Osteocyte (in vitro differentiated cells): ENCODE measurements at places on chromosomes 7 and 10. TPM values are rescaled to one million over a fixed set of nuclear protein-coding genes. Genes with fewer than 3 reads are reported as not detected.
A peak's percentile ranks its signal among the peaks of the same experiment; 100 is the strongest.

The GPR26 gene
- not detected in 2 replicates for total RNA-seq

The C10orf67 gene
- not detected in 2 replicates for total RNA-seq

The CLCN1 gene
- not detected in 2 replicates for total RNA-seq

The GIMAP2 gene
- total RNA-seq: not detected in 2 replicates

DNA sequence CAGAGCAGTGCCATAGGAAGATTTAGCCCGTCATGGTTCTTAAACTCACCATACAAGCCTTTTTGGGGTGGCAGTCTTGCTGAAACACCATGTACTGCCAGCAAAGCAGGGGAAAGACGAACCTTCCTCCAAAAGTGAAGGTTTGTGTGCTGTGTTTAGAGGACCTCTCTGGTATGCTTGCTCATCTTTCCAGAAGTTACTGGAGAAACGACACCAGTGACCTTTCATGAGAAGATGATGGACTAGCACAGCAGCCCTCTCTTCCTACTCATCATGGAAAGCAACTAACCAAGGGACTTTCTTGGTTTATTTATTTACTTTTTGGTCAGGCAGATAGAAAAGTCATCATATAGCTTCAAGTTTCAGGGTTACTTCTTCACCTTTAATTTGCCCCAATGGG is 247.4 kb downstream of the PTEN start:
- no peak for DNase-seq
- H3K4me1 ChIP-seq: peaks cover 8% of the 10 kb centered on the region
- no peaks in the 10 kb centered on the region for H3K36me3 ChIP-seq

GRCh38 chr10:104337985-104338735 is at the start of gene ITPRIP:
TSS of gene ITPRIP (minus strand) at chr10:104338465. CDS start at chr10:104316051, 22,414 bp downstream.
- H3K4me3 ChIP-seq: peak within 1 kb of the TSS; percentile 97
- H3K27ac ChIP-seq: peak within 1 kb of the TSS; percentile 100
- no peaks in the 10 kb centered on the region for H3K27me3 ChIP-seq

DNA sequence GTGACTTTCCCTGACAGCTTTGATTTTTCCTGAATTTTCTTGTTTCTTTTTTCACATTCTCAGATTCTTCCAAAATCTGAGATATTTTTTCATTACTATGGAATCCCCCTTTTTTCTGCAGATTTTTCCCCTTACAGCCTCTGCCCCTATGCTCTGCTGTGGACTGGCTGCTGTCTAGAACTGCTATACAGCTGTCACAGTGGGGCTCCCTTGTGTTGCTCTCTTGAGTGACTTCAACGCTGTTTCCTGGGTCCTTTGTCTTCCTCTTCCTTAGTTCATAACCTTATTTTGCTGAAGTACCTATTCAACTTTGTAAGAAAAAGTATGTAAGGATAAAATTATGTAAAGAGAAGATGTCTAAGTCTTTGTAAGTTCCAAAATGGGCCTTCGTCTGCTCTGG is 234.1 kb upstream of the YAE1 start:
- no peak for DNase-seq
- peaks cover 7% of the 10 kb centered on the region for H3K4me1 ChIP-seq
- no peak overlapping the region for H3K27ac ChIP-seq
- H3K4me3 ChIP-seq: no peak overlapping the region
- no peaks in the 10 kb centered on the region for H3K36me3 ChIP-seq

- H3K4me3 ChIP-seq: peak overlapping the region; percentile 22
- peak overlapping the region; percentile 27 for H3K27ac ChIP-seq
- H3K4me1 ChIP-seq: peaks cover 95% of the 10 kb centered on the region
These were observed 9.7 kb downstream of the ZMIZ1 start for GRCh38 chr10:79078367-79079053.

- no peak for DNase-seq
- H3K36me3 ChIP-seq: no peaks in the 10 kb centered on the region
- H3K4me3 ChIP-seq: no peak overlapping the region
- no peaks in the 10 kb centered on the region for H3K27me3 ChIP-seq
These were observed 49.5 kb upstream of the SLC29A3 start for GRCh38 chr10:71269301-71270288.

GRCh38 chr10:102247734-102248133 is 2.4 kb downstream of the GBF1 start:
- H3K4me1 ChIP-seq: peaks cover 39% of the 10 kb centered on the region
- DNase-seq: no peak
- no peaks in the 10 kb centered on the region for H3K27me3 ChIP-seq
- H3K27ac ChIP-seq: no peak overlapping the region
- H3K4me3 ChIP-seq: peak overlapping the region; percentile 98
- H3K36me3 ChIP-seq: peaks cover 3% of the 10 kb centered on the region

DNA sequence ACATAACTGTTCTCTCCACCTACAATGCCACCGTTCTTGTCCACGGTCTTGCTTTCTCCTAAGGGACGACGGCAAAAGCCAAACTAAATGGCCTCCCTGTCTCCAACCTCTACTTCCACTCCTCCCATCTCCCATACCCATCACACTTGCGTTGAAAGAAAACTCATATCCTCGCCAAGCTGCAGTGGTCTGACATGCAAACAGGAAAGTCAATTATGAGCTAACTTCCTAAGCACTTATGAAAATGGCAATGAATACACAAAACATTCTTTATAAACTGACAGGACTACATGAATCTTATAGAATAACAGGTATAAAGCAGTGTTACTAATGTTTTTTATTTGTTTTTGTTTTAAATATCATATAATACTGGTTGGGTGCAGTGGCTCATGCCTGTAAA is 46.4 kb downstream of the TYW1B start:
- H3K27ac ChIP-seq: no peak overlapping the region
- H3K36me3 ChIP-seq: no peaks in the 10 kb centered on the region
- no peak overlapping the region for H3K4me3 ChIP-seq
- no peak for DNase-seq
- H3K27me3 ChIP-seq: no peaks in the 10 kb centered on the region

DNA sequence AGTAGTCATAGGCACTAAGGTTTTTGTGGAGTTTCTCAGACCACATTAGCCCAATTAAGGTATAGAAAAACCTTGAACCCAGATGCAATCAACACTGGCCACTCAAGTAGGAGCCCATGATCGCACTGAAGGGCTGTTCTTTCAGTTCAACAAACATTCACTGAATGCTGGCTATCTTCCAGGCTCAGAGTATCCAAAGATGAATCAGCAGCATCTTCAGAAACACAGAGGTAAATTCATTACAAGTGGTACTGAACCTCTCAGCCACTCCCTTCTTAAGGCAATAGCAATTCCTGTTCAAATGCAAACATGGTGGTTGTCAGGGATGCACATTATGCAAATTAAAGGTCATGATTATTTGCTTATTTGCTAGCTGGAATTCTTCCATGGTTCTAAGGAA is 17.1 kb downstream of the KCNK18 start:
- peaks cover 9% of the 10 kb centered on the region for H3K4me1 ChIP-seq
- no peak overlapping the region for H3K27ac ChIP-seq
- peaks cover 53% of the 10 kb centered on the region for H3K27me3 ChIP-seq
- no peak overlapping the region for H3K4me3 ChIP-seq
- DNase-seq: no peak
- H3K36me3 ChIP-seq: no peaks in the 10 kb centered on the region

DNA sequence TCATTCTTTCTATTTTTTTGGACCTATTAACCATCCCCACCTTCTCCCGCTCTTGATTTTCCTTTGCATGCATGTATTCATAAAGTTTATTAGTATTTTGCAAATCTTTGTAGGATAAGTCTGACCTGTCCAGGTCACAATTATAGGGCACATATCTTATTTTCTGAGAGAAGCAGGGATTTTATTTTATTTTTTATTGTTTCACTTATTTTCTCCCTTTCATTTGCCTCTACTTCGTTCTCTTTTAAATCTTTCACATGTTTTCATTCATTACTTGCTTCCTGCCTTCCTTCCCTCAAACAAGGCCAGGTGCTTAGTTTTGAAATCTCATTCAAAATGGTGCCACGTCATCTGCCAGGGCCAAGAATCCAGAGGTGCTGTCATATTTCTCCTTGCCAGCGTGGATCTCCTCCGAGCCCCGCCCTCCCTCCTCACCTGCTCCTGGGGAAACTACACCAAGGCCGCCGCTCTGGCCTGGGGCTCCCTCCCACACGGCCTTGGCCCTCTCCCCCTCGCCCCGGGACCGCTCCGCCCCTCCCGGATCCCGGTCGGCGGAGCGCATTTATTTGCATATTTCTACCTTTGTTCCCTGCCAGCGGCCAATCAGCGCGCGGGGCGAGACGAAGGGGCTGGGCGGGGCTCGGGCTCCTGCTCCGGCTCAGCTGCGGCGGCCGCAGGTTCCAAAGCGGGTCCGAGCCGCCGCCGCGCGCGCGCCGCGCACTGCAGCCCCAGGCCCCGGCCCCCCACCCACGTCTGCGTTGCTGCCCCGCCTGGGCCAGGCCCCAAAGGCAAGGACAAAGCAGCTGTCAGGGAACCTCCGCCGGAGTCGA is at the start of gene TSPAN13:
TSS of gene TSPAN13 (plus strand) at position 654 of the 830 bp plus-strand sequence. CDS start 213 bp downstream, outside the sequence.
- H3K36me3 ChIP-seq: no peaks in the 10 kb centered on the region
- H3K27me3 ChIP-seq: peaks cover 3% of the 10 kb centered on the region
- peaks cover 8% of the 10 kb centered on the region for H3K4me1 ChIP-seq
- peak within 1 kb of the TSS; percentile 2 for H3K27ac ChIP-seq

DNA sequence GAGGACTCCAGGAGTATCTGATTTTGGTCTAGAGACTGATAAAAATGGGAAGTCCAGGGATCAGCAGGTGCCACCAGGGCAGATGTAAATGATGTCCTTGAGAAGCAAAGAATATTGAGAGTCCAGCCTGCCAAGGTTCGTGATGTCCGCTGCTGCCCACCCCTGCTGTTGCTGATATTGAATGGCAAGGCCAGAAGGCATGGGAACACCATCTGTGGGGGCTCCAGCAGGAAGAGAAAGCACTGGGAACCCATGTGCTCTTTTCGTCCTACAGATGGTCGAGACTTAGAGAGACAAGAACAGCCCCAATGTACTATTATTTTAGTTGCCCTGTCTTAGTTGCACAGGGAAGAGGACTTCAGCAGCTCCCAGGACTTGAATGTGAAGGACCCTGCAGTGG is 363.9 kb downstream of the GALNT17 start:
- no peak for DNase-seq
- no peaks in the 10 kb centered on the region for H3K36me3 ChIP-seq
- H3K4me3 ChIP-seq: no peak overlapping the region
- H3K4me1 ChIP-seq: no peaks in the 10 kb centered on the region

DNA sequence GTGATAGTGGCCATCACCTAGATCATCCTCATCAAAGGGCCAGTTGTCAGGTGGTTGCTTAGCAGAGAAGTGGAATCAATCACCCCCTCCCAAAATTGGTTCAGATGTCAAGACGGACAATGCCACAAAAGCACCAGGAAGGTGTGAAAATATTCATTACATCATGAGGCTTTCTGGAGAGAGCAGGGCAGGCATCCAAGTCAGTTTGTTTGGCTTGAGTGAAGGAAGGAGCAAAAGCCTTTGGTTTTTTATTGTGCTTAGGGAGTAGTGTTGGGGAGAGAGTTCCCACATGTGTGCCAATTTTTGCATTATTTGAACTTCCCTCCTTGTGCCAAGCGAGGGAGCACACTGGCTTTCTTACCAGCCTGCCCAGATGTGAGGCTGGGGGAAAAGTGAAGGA is 1082.9 kb downstream of the LRMDA start:
- no peaks in the 10 kb centered on the region for H3K36me3 ChIP-seq
- no peak for DNase-seq
- no peak overlapping the region for H3K4me3 ChIP-seq
- H3K27me3 ChIP-seq: no peaks in the 10 kb centered on the region

GRCh38 chr7:70733090-70733489 is 398.9 kb upstream of the GALNT17 start:
- H3K4me1 ChIP-seq: peaks cover 32% of the 10 kb centered on the region
- DNase-seq: no peak
- no peaks in the 10 kb centered on the region for H3K27me3 ChIP-seq
- H3K27ac ChIP-seq: no peak overlapping the region
- peaks cover 6% of the 10 kb centered on the region for H3K36me3 ChIP-seq

GRCh38 chr10:102352066-102352715 is 43.3 kb upstream of the NFKB2 start:
- H3K36me3 ChIP-seq: peaks cover 22% of the 10 kb centered on the region
- H3K27ac ChIP-seq: no peak overlapping the region
- peak; percentile 87 for DNase-seq
- H3K4me3 ChIP-seq: no peak overlapping the region
- no peaks in the 10 kb centered on the region for H3K4me1 ChIP-seq

GRCh38 chr7:1101563-1102431 is 13.9 kb downstream of the GPER1 start:
- no peak overlapping the region for H3K27ac ChIP-seq
- H3K27me3 ChIP-seq: no peaks in the 10 kb centered on the region
- no peak for DNase-seq
- H3K4me1 ChIP-seq: peaks cover 39% of the 10 kb centered on the region
- no peak overlapping the region for H3K4me3 ChIP-seq
- H3K36me3 ChIP-seq: peaks cover 12% of the 10 kb centered on the region

DNA sequence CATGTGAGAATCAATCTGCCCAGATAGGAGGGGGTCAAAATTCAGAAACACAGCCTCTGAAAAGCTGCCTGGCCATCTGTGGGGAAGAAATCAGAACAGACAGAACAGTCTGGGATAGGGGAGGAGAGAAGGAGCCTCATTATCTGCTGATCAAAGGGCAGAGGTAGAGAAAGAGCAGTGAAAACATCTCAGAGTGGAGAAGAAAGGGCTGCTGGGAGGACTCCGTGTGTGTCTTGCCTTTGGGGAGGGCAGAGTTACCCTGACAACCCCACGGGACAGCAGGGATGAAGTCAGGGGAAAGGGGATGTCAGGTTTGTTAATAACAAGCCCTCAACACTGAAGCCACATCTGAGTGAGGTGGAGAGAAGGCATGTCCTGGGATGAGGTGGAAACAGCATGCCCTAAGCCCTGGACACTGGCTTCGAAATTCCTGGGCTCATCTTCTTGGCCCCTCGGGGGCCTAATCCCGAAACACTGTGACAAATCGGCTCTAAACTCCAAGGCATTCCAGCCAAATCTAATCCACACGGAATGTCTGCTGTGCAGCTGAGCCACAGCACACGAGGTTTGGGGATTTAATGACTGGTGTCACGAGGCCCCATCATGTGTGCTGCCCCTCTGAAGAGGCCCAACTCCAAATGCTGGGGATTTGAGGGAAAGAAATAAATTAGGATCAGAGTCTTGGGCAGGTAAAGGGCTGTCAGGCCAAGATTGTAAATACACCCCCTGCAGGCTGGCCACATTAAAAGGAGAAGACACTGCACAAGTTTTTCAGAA is 82.8 kb upstream of the FGFR2 start:
- H3K36me3 ChIP-seq: no peaks in the 10 kb centered on the region
- H3K4me1 ChIP-seq: no peaks in the 10 kb centered on the region
- no peak overlapping the region for H3K4me3 ChIP-seq
- peaks cover 12% of the 10 kb centered on the region for H3K27me3 ChIP-seq
- H3K27ac ChIP-seq: no peak overlapping the region
- no peak for DNase-seq

GRCh38 chr7:117805241-117805640 is 68.0 kb downstream of the CTTNBP2 start:
- H3K4me3 ChIP-seq: no peak overlapping the region
- H3K4me1 ChIP-seq: no peaks in the 10 kb centered on the region
- no peak overlapping the region for H3K27ac ChIP-seq

- H3K36me3 ChIP-seq: no peaks in the 10 kb centered on the region
- H3K4me1 ChIP-seq: peaks cover 24% of the 10 kb centered on the region
- peak overlapping the region; percentile 73 for H3K4me3 ChIP-seq
- H3K27ac ChIP-seq: peak overlapping the region; percentile 79
- peaks cover 1% of the 10 kb centered on the region for H3K27me3 ChIP-seq
These were observed 861 bp upstream of the TSPAN14 start for GRCh38 chr10:80453056-80453841.

GRCh38 chr10:70370766-70371165 is 11.7 kb downstream of the LRRC20 start:
- no peak overlapping the region for H3K27ac ChIP-seq
- H3K36me3 ChIP-seq: no peaks in the 10 kb centered on the region
- no peaks in the 10 kb centered on the region for H3K27me3 ChIP-seq
- H3K4me1 ChIP-seq: peaks cover 9% of the 10 kb centered on the region
- no peak for DNase-seq
